ENCODE measurements at places on chromosomes 7 and 10.

DNA sequence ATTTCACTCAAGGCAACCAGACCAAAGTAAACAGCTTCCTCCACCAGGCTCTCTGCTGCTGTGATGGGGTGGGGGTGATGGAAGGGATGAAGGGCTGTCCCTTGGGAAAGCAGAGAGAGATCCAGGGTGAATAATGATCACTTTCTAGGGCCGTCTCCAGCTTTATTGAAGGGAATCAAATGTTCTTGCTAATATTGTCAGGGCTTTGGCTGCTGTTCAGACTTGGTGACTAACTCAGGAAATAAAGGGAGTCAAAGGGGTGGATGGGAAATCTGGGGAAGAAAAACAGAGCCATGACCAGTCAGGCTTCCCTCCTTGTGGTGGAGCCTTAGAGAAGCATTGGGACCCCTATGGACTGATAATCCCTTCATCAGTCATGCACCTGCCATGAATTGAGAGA, 196.2 kb upstream of the AGK start:
- peak; percentile 61 for DNase-seq

DNA sequence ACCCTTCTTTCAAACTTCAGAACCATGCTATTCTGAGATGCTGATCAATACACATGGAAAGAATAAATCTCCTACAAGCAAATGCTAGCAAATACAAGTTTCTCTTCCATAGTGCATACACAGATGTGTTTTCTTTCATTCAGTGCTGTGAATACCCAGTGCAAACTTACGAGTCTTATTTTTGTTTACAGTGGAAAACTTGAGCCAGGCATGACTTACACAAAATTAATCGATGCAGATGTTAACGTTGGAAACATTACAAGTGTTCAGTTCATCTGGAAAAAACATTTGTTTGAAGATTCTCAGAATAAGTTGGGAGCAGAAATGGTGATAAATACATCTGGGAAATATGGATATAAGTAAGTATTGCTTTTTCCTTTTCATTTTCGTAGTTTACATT, 48.8 kb downstream of the PNLIPRP3 start:
- DNase-seq: no peak

GRCh38 chr10:13908475-13908874, 321.7 kb downstream of the PRPF18 start:
- DNase-seq: no peak

GRCh38 chr7:101368422-101369165, 5.9 kb downstream of the COL26A1 start:
- no peak for DNase-seq

GRCh38 chr7:45145881-45146280, 11.7 kb upstream of the RAMP3 start:
- DNase-seq: no peak

DNA sequence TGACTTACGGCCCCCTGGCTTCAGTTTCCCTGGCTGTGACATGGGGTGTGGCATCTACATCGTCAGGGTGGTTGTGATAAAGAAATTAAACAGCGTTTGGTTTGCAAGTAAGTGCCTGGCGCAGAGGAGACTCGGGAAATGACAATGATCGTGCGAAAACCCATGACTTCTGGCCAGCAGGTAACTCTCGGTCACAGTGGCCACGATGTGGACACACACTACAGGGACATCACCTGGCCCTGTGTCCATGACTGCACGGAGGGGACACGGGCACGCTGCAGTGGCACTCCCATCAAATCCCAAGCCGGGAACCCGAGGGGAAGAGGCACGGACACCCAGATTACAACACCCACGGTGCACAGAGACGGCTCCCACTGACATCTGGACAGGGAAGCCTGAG, 28.7 kb downstream of the PAPOLB start:
- DNase-seq: no peak

DNA sequence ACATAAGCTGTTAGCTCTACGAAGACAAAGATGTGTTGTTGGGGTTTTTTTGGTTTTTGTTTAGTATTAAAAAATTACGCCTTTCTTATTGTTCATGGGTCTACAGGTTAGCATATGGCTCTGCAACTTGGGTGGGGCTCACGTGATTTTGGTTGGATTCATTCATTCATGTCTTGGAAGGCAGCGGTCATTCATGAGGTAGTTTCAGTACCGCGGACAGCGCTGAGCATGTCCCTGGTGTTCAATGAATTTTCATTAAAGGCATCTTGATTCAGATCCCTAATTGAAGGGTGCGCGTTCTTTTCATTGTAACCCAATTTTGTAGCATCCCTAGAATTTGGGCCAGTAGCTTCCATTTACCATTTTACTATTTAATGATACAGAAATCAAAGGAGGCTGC, 42.9 kb upstream of the TCERG1L start:
- no peak for DNase-seq

- DNase-seq: no peak
Observed at GRCh38 chr10:122658356-122659049, 41.1 kb downstream of the C10orf120 start.

GRCh38 chr7:88321694-88322093, 15.0 kb upstream of the STEAP4 start:
- DNase-seq: no peak

GRCh38 chr7:91424371-91424770, 160.1 kb downstream of the FZD1 start:
- DNase-seq: no peak

DNA sequence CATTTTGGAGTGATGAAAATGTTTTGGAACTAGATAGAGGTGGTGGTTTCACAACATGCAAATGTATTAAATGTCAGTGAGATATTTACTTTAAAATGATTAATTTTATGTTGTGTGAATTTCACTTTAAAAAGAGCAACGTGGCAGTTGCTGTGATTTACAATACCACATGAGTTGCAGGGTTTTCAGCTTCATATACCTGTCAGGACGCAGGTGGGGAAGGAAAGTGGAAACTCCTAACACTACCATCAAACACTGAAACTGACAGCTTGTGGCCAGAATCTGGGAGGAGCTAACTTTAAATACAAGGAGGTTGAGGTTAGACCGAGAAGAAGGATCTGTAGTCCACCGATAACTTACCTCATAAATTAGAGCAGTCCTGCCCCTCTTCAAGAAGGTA, 168.9 kb upstream of the TMEM72 start:
- no peak for DNase-seq

DNA sequence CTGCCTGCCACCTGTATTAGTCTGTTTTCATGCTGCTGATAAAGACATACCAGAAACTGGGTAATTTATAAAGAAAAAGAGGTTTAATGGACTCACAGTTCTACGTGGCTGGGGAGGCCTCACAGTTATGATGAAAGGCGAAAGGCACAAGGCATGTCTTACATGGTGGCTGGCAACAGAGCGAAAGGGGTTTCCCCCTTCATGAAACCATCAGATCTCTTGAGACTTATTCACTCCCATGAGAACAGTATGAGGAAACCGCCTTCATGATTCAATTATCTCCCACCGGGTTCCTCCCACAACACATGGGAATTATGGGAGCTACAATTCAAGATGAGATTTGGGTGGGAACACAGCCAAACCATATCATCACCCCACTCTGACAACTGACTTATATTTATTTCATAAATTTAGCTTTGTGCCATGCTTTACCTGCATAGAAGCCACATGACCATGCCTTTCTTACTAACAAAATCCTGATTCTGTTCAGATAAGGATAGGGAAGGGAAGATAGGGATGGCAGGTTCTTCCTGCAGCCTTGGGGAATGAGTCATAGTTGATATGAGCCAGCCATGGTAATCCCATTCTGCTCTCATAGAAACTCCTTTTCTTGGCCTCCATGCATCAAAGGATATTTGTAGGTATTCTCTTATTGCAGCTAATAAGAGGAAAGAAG, 191.3 kb upstream of the AGK start:
- peak; percentile 95 for DNase-seq

DNA sequence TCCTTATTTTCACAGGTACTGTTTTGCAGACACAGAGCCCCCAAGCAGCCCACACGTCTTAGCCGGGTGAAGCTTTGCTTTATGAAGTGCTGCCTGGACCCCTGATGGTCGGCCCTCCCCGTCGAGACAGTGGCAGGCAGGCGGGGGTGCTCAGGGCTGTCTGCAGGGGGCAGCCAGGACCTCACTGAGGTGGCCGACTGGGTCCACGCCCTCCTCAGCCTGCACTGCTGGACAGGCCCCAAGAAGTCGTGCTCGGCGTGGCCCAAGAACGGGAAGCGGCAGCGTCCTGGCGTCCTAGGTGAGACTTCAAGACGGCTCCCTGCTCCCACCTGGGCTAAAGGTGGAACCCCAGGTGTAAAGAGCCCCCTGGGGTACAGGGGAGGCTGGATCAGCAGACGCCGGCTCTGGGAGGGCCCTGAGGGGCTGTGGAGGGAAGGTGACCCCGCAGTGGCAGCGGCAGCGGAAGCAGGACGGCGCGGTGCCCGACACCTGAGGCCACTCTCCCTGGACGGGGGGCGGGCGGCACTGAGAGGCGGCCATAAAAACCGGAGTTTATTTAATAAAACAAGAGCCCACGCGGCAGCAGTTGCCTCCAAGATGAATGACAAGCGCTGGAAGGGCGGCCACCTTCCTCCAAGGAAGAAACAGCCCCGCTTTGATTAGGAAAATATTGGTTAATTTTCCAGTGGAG, 179.4 kb downstream of the ELFN1 start:
- no peak for DNase-seq

DNA sequence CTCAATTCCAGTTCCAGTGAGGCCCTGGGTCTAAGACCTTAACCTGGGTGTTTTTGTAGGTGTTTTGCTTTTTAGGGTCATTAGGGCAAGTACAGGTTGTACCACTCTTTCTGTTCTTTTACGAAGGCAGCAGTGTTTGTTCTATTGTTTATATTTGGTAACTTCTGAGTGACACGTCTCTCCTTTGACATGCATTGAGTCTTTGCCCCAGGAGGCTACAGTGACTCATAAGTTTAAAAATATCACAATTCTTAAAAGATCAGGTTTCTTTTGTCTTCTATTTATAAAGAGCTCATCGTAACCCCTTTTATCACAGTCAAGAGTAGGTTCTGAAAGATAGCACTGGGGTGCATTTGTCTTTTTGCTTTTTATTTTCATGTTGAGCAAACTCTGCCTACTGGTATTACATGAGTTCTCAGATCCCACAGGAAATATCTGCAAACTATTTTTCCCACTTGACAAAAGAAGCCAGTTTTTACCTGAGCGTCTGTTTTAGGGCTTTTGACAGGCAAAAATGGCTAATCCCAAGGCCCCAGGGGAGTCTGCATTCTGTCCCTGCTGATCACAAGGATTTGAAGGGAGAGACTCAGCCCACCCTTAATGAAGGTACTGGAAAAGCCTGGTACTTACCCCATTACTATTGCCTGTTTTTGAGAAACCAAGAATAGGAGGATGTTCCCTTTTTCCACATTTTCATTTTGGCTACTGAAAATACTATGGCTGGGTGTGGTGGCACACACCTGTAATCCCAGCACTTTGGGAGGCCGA, 7.9 kb downstream of the NUDT13 start:
- no peak for DNase-seq

DNA sequence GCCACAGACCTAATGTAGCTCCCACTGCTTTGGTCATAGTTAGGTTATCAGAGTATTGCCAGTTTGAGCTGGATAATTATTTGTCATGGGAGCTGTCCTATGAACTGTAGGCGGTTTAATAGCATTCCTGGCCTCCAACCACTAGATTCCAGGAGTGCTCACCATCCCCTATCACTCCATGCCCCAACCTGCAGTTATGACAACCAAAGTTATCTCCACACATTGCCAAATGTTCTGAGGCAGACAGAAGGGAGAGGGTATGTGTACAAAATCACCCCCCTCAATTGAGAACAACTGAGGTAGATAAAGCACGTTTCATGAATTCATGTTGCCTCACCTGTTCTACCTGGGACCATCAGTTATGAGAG, 119.0 kb upstream of the CACUL1 start:
- DNase-seq: peak; percentile 35

GRCh38 chr7:6172224-6172909, 100.1 kb downstream of the CYTH3 start:
- peak; percentile 41 for DNase-seq

- DNase-seq: no peak
Observed at GRCh38 chr7:96131525-96131924, 190.4 kb downstream of the SLC25A13 start.

- DNase-seq: no peak
Observed at GRCh38 chr7:21782996-21783395, 162.7 kb downstream of the CDCA7L start.

- no peak for DNase-seq
Observed at GRCh38 chr7:2198206-2198605, 34.5 kb downstream of the MAD1L1 start.

DNA sequence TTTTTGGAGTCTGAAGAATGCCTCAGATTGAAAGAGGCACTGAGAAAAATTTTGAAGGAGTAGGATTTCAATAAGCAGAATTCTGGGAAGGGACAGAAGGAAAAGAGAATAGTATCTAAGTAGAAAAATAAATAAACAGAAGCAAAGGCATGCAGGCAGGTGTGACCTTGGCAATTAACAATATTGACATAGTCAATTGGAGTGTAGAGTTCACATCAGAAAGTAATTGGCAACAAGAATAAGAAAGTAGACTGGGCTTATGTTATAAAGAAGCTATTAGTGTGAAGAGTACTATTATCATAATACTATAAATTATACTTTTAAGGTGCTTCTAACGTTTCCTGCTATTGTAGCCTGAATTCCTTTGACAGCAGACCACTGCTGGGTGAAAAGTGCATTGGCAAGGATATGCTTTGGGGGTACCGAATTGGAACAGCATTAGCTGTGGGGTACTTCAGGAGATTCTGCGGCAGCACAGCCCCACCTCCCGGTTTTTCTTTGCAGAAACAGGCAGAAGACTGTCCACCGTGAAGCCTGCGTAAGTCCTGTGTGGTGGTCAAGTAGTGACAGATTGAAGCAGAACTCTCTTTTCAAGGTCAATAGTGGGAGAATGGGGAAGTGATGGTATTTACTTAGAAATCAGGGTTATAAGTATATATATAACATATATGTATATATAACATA, 357.0 kb downstream of the THSD7A start:
- no peak for DNase-seq

- DNase-seq: no peak
Observed at GRCh38 chr10:103991393-103992128, 24.6 kb downstream of the SLK start.

- DNase-seq: no peak
Observed at GRCh38 chr10:122571892-122572291, 11.3 kb downstream of the DMBT1 start.

DNA sequence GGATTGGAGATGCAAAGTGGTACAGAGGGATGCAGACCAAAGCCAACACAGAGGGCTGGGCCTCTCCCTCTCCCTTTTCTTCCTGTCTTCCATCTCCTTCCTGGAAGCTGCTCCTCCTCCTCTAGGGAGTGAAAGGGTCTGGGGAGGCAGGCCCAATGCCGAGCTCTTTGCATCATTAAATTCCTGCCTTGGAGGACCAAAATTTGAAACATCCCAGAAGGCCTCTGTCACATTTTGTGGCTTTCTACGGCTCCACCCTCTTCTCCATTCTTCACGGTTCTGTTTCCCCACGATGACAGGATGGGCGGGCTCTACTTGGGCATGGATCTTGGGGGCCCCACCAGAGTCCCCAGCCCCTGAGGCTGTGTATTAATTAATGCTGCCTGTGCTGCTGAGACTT, 76.4 kb downstream of the NEURL1 start:
- no peak for DNase-seq
